ENCODE measurements at places on chromosomes 6 and 20.

GRCh38 chr6:163376187-163376586 is 38.3 kb upstream of the QKI start:
- no peak for DNase-seq

DNA sequence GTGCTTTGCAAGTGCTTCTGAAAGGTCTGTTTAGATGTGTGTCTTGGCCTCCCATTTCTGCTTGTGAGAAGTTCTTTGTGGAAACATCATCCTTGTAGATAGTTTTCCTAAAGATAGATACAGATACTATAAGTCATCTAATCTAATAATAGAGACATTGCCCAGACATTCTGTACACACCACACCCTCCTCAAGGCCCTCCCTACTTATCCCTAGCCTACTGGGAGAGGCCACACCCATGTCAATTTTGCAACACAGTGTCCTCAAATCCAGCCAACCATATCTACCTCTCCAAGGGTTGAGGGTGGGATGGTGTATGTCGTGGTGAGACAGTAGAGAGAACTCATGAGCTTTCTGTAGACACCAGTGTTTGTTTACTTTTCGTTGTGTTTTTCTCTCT is 6.2 kb downstream of the KDM1B start:
- no peak for DNase-seq

- no peak for DNase-seq
Measured at GRCh38 chr6:158160932-158161539, 7.0 kb downstream of the SERAC1 start.

DNA sequence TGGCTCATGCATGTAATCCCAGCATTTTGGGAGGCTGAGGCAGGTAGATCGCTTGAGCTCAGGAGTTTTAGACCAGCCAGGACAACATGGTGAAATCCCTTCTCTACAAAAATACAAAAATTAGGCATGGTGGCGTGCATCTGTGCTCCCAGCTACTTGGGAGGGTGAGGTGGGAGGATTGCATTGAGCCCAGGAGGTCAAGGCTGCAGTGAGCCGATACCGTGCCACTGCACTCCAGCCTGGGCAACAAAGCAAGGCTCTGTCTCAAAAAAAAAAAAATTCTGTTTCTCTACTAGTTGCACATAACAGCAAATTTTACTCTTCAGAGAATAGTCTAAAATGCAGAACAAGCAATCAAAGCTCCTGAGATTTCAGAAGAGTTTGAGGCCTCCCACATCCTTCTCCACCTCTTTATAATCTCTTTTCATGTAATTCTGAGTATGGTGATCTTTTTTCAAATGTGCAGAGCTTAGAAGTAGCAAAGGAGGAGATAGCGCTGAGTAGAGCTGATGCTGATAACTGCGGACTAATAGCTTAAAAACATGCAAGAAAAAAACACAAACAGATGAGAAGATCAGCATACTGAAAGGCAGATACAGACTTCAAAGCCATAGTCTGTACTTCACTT is 23.3 kb downstream of the LRRN4 start:
- no peak for DNase-seq

GRCh38 chr6:73169111-73169510 is 56.2 kb downstream of the KHDC1L start:
- DNase-seq, result no peak

Measured in A673 (cell line).